ENCODE measurements at places on chromosomes 7 and 10.
A peak's percentile ranks its signal among the peaks of the same experiment; 100 is the strongest.

DNA sequence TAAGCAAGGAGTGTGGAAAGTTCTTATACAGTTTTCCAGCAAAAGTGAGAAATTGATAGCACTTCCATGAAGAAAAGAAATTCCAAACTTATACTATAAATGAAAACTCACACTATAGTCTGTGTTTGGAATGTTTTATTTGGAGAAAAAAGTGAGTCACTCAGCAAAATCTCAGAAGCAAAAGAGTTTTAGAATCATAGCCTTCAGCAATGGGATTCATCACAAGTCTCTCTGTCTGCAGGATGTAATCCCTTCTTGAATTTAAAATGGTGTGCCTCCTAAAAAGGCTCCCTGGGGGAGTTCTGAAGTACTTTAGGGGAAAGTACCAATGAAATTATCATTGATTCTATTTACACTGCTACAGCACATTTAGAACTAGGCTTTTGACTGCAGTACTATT is 756.4 kb downstream of the XPNPEP1 start:
- DNase-seq, result no peak

- no peak for DNase-seq
These were observed 177.0 kb downstream of the AUTS2 start for GRCh38 chr7:69775231-69775771.

DNA sequence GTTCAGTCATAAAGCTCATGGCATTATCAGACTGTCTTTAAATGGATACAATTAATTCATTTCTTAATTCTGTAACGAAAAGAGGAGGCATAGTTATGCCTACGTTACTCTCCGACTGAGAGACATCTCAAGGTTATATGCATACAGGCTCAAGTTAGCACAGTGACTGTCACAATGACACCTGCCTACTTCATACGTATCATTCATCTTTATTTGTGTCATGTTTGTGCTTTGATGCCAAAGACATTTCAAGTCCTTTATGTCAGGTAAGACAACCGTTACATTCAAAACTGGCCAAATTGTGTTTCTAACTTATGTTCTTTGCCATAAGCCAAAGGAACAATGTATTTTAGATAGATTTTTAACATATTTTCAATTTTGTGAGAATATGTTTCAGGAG is 328.8 kb upstream of the NRG3 start:
- DNase-seq, result no peak

GRCh38 chr7:108181073-108181985 is 51.2 kb upstream of the LAMB4 start:
- no peak for DNase-seq

GRCh38 chr10:28151636-28152035 is 151.2 kb downstream of the MPP7 start:
- no peak for DNase-seq

DNA sequence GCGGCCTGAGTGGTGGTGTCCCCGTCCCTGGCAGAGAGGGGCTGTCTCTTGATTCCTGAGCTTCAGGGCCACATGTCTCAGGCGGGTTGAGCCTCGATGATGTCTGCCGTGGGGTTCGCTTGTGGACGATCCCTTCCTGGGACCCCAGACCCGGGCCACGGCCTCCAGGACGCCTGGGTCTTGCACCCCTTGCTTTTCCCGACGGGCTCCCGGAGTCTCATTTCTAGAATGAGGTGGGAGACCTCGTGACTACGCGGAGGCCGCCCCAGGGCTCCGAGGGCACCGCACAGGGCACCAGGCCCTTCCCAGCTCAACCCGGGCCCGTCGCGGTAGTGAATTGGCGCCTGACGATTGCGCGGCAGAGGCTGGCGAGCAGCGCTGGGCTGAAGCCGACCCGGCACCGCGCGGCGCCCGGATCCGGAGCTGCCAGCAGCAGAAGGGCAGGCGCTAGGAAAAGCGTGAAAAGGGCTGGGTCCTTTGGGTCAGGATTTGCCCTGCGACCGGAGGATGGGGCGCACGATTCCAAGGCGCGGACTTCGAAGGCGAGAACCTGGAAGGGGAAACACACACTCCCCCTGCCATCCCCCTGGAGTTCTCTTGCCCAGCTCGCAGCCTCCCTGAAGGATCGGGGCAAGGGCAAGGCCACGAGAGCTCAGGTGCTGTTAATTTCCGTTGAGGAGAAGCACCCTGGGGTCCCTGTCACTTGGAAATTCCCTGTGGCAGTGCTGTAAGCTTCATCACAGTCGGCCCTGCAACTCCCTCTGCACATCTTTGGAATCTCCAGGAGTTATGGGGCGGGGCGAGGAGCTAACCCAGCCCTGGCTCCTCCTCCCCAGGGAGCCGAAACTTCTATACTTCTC is 15.5 kb downstream of the TLX1 start:
- no peak for DNase-seq

DNA sequence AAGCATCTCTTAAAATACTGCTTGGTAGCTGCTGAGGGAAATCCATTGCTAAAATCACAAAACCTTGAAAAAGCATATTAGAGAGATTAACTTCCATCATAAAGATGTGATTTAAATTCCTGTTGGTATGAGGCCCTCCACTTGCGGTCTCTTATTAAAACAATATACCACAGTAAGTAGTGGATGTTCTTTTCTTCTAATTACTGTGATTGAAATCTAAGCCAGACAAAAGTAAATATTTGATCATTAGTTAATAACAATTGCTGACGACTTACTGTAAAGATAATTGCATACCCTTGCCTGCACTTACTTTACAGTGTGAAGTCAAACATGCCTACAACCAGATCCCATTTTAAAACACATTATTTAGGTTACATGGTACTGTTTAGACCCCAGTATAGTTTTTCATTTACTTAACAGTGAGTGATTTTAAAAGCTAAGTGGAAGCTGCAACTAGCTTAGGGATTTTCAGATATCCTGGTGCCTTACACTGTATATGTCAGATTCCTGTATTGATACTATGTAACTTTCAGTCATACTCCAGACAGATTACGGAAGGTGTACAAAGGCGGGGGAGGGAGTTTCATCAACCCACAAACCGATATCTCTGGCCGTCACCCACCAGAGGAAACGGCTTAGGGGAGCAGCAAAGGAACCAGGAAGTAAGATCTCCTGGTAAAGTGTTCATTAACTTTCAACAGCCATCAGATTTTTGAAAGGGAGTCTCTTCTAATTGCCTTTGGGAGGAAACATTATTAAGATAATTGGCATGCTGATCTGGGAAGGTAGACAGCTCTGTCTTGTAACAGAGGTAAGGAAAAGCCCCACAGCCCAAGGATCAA is 986 bp downstream of the NRP1 start:
- DNase-seq, result no peak

DNA sequence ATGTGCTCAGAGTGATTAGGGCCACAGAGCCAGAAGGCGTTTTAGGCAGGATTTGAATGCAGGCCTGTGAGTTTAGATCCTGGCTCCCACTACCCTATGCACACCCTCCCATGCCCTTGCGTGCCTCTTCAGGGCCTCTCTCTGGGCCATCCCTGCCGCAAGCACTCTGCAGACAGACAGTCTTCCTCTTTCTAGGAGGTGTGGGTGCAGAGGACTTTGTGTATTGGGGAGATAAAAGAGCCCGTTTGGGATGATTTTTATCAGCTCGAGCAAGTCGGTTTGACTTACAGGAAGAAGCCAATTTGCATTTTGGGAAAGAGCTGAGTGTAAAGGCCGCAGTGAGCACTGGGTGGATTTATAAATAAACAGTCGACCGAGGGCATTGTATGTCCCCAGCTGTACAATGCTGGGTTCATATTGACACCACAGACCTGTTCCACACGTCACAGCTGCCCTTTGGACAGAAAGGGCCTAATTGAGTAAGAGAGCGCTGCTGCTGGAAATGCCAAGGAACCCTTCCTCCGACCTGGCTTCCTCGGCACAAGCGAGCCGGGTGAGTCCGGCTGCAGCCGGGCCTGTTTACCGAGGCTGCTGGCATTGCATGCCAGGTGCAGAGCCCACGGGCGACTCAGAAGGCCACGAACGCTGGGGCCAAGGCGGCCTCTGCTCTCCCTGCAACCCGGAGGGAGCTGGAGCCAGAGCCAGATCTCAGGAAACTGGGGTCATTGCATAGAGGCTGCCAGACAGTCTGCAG is 25.1 kb downstream of the ZMIZ1 start:
- DNase-seq, result no peak

GRCh38 chr10:89592539-89592938 is 52.5 kb downstream of the PANK1 start:
- no peak for DNase-seq

DNA sequence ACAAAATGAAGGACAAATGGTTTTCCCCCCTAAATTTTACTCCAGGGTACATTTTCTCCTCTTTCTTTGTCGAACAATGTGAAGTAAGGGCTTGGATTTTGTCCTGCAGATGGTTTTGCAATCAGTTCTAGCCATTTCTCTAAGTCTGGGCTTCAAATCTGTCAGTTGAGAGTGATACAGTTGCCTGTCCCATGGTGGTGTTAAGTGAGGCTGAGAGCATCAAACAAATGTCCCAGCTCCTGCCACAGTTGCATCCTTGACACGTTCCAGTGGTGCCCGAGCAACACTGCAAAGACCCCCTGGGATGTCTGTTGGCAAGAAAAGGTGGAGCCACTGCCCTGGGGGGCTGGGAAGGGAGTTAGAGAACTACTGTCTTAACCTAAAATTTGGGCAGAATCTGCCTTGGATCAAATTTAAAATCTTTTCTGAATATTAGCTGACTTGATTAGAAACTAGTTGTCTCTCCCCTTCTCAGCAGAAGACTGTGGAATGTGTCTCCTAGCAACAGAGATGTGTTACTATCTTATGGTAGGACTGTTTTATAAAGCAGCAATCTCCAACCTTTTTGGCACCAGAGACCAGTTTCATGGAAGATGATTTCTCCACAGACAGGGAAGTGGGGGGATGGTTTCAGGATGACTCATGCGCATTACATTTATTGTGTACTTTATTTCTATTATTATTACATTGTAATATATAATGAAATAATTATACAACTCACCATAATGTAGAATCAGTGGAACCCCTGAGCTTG is 102.0 kb upstream of the STEAP1B start:
- DNase-seq, result no peak

- peak; percentile 90 for DNase-seq
These were observed at the start of gene IL15RA for GRCh38 chr10:5977471-5978229. Gene IL15RA, minus strand, starts transcription at chr10:5977543. Its CDS starts 51 bp downstream, at chr10:5977492.

DNA sequence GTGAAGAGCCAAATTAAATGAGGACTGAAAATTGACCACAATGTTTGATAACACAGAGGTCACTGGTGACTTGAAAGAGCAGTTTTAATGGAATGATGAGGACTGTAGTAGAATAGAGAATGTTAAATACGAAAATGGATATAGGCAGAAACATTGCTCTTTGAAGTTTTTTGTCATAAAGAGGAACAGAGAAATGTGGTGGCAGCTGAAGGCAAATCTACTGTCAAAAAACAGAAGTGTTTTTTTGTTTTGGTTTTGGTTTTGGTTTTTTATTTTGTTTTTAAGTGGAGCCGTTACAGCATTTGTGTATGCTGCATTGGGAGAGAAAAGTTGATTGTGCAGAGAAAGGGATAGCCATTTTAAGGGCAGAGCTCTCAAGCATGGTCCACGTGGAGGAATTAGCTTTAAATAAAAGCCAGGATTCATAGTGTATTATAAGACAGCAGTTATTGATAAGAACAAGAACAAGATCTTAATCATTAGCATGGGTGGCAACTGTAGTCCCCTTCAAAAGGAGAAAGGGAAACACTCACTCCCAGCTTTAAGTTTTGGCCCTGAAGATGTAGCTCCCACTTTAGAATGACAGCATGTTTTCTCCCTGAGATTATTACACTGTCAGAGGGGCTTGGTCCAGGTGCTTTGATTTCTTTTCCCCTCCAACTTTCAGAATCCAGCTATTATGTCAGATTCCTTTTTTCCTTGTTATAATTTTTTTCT is 156.7 kb upstream of the BET1 start:
- DNase-seq, result no peak

- DNase-seq, result no peak
These were observed 1.9 kb downstream of the DKK1 start for GRCh38 chr10:52316001-52316400.

DNA sequence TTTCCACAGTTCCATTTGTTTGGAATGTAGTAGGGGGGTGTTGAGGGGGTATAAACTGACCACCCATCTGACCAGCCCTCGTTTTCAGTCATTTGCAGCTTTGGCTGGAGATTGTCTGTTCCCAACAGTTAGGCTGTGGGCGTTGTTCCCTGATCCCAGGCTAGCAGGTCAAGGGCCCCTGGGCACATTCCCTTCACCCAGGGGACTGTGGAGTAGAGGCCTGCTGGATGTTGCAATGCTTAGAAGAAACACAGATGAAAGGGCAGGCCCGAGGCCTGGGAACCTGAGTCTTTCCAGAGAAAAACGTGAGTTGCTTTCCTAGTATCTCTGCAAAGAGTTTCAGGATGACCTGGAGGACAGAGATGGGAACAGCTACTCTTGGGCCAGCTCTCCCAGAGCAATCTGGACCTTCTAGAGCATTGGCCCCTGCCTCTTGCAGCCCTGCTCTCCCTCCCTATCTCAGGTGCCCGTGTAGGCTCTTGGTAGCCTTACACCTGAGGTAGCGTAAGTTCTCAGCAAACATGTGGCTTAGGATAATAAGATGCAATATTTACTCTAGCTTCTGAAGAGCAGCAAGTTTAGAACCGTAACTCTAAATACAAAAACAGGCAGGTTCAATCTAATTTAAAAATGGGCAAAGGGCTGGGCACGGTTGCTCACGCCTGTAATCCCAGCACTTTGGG is 99.4 kb upstream of the EFCAB10 start:
- no peak for DNase-seq

GRCh38 chr7:151608031-151608551 is 88.4 kb upstream of the RHEB start:
- no peak for DNase-seq

DNA sequence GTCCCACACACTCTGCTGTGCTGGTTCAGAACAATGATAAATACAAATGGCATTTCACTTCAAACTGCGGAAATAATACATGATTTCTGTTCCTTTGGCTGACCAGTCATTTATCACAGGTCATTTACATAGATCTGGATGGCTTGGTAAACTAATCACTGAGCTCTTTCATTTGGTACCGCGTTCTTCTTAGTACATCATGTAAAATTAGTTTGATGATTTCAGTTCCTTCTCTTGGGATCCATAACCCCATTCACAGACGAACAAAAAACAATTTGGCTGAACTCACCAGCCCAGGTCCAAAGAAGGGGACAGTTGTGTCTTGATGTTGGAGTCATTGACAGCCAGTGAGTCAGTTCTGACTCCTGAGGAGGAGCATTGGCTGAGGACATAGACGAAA is 689.8 kb downstream of the INHBA start:
- no peak for DNase-seq

GRCh38 chr10:93745408-93746065 is 12.2 kb upstream of the LGI1 start:
- no peak for DNase-seq

All from osteocyte (in vitro differentiated cells).